ENCODE measurements at places on chromosomes 4 and X.

DNA sequence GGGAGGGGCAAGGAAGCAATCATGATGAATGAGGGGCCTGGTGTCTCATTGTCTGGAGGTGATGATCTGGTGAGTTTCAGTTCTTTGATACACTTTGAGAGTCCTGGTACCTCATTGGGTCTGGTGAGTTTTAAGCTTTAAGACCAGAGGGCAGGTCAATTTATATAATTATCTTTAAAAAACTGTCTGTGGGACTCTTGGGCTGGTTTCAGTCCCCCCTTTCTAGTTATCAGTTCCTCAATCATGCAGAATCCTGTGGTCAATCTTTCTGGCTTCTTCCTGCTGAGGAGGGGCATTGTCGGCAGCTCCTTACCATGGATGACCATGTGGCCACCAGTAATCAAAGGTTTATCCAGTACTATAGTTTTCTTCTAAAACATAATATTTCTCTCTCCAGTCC lies 789.1 kb downstream of the PCDH18 start:
- no peak for DNase-seq

- no peak for DNase-seq
Measured at GRCh38 chr4:105714071-105714521, 5.5 kb downstream of the GSTCD start.

DNA sequence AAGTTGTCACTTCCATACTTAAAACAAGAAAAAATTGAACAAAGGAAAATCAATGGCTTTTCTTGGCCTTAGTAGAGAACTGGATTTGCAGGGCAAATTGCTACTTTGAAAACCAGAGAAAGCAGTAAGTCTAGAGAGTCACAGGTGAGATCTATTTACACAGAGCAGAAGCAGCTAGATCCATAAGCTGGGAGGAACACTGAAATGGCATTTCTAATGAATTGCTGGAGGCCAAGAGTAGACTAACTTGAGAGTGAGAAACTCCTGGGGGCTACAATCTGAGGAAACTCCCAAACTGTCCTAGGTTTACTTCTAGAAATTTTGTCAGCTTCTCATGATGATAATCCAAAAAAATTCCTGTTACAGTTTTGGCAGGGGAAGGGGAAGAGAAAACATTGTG lies 133.3 kb downstream of the SPCS3 start:
- no peak for DNase-seq

- no peak for DNase-seq
Measured at GRCh38 chrX:2819345-2820135, 9.2 kb upstream of the GYG2 start.

DNA sequence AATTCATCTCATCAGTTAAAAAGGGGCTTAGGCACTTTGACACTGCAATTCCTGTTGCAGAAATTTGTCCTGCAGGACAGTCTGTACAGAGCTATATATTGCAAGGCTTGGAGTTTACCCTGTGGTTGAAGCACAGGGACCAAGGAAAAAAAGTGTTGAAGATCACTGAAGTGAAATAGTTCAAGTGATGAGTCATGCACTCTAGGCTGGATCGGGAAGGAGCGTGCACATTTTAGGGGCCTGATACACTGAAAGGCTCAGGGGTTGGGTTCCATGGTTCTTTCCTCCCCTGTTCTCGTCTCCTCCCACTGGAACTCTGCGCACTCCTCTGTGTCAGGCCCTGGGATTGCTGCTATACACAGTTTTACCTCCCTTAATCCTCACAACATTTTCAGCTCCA lies 104.9 kb upstream of the ARMCX2 start:
- DNase-seq, result no peak

GRCh38 chrX:1398431-1399340 lies 6.8 kb upstream of the SLC25A6 start:
- DNase-seq, result no peak

- no peak for DNase-seq
Measured at GRCh38 chr4:1252928-1253492, 4.1 kb upstream of the CTBP1 start.
